Spinal cord (tissue), 10 donors: ENCODE measurements at places on chromosomes 5 and 9. TPM values are rescaled to one million over a fixed set of nuclear protein-coding genes. Genes with fewer than 3 reads are reported as not detected.

Gene BTNL3
- not detected for polyA plus RNA-seq

DNA sequence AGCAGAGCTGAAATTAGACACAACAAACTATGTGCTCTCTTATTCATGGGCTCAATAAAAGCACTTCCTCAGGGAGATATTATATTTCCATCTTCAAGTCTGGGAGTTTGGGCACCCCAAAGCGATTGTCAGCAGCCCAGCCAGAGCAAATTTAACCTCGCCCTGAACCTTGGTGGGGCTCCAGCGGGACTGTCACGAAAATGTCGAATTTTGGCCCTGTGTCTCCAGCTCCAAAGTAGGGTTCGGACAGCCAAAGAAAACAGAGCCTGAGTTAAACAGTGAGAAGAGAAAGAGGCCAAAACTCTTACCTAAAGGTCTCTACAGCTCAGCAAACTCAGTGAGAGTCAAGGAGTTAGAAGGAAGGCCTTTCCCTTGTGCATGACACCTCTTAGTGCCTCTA is 432.9 kb downstream of the SPATA31D1 start:
- no peak for DNase-seq

Gene TTLL11
- polyA plus RNA-seq = 21.0 TPM

DNA sequence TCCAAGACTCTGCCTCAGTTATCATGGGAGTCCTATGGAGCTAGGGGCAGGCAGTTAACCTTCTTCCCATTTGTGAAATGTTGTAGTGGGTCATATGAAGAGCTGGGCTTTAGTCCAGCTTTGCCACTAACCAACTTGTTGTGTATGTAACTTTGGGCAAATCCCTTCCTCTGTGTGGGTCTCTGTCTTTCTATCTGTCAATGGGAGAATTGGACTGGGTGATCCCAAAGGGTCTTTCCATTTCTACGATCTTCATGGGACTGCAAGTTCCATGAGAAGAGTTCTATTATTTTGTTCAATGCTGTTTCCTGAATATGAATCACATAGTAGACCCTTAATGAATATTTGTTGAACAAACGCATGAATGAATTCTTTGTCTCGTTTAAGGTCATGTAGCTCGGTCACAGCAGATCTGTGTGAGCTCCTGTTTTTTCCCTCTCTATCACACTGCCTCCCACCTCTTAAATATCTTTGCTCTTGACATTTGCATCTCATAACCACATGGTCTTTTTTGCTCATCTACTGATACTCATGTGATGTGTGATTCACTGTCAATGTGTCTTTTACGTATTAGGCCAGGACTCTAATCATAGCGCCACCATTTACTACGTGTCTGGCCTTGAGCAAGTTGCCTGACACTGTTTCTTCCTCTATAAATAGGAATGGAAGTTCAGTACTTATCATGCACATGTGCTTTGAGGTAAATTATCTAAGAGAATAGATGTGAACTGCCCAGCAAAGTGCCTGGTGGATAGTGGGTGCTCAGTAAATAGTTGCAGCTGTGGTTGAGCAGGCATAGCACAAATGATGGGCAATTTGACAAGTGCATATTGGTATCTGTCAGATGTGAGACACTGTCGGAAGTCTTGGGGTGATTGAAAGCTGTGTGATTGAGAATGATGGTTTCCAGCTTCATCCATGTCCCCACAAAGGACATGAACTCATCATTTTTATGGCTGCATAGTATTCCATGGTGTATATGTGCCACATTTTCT is 37.4 kb downstream of the PTTG1 start:
- DNase-seq = no peak

Gene TRMT10B
- polyA plus RNA-seq = 22.5 TPM

Gene GARIN3
- polyA plus RNA-seq = not detected

DNA sequence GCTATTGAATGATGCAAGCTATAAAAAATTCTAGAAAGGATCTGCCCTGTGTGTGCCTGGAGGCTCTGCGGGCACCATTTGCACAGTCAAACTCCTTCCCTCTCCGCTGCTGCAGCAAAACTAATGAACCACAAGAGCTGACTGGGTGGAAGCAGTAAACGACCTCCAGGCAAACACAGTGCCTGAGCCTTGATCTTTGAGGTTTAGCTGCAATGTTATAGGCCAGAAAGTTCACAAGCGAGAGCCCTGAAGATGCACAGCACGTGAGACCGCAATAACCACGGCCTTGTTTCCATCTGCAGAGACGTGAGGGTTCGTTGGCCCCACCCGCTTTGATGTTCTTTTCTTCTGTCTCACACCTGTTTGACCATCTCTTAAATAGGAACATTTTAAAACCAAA is 69.2 kb upstream of the S1PR3 start:
- DNase-seq = no peak

GRCh38 chr5:53873235-53873634 is 312.8 kb downstream of the NDUFS4 start:
- no peak for DNase-seq

GRCh38 chr9:89153232-89154017 is 25.2 kb downstream of the SHC3 start:
- no peak for DNase-seq

DNA sequence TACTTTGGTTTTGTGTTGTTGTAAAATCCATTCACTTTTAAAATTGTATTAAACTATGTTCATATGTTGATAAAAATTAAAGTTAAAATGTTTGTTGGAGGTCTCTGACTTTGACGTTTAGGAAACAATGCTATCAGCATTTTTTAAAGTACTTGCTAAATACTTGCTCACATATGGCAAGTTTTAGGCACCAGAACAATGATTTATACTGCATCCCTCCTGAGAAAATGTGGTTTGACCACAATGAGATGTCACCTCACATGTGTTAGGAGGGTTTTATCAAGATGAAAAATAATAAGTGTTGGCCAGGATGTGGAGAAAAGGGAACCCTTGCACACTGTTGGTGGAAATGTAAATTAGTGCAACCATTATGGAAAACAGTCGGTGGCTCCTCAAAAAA is 180.8 kb downstream of the HSD17B3 start:
- no peak for DNase-seq

Gene SPINK4
- polyA plus RNA-seq = not detected

Gene RAB3C
- 77.6 TPM for polyA plus RNA-seq

DNA sequence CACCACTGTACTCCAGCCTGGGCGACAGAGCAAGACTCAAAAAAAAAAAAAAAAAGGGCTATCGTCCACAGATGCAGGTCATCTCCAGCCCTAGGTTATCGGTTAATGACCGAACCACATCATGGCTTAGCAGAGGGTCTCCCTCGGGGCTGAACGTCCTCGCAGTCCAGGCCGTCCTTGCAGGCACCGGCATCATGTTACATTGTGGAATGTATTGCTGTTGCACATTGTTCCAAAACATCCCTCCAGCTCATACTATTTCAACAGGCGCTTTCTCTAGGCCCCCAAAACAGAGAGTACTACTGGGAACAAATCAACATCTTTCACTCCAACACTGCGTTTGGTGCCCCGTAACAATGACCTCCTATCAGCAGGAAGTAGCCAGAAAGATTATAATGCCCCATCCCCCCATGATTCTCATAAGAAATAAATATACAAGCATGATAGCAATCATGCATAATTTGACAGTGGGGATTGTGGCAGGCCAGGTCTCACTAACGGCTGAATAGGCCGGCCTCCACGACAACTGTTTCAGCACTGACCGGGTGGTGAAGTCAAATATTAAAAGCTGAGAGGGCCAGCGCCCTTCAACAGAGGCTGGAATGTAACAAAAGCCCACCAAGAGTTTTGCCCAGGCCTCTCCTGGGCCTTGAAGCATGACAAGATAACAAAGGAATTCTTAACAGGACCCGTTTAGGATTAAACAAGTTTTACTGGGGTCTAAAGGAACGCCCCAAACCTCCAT is 1.1 kb upstream of the LCN9 start:
- no peak for DNase-seq

Gene GIN1
- polyA plus RNA-seq = 10.6 TPM

- no peak for DNase-seq
Measured at GRCh38 chr5:124421584-124421983, 324.9 kb downstream of the ZNF608 start.

DNA sequence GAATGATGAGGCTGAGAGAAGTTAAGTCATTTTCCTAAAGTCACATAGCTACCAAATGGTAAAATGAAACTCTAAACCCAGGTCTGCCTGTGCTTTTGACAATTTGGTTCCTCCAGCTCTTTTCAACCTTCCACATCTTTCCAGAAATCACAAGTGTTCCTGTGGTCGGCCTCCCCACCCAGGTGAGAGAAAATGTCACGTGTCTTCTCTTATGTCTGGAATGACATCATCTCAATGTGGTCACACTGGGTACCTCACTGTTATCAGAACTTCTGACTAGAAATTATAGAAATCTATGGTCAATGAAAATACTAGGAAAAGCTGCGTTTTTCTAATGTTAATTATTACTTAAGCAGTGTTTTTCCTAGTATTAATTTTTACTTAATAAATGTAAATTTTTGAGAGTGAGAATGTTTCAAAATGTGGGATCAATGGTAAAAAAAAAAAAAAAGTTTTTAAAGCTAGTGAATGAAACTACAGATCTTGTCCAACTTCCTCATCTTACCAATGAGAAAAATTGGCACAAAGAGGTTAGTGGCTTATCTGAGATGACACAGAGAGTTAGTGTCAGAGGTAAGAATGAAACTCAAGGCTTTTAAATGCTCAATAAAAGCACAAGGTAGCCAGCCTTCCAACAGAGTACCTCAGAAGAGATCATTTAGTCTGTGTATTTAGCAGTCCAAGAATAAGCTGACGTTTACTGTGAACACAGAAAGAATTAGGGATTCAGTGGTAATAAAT is 228.7 kb upstream of the NR4A3 start:
- no peak for DNase-seq

Gene WHRN
- 26.8 TPM for polyA plus RNA-seq

Gene ZBTB34
- 16.0 TPM for polyA plus RNA-seq

DNA sequence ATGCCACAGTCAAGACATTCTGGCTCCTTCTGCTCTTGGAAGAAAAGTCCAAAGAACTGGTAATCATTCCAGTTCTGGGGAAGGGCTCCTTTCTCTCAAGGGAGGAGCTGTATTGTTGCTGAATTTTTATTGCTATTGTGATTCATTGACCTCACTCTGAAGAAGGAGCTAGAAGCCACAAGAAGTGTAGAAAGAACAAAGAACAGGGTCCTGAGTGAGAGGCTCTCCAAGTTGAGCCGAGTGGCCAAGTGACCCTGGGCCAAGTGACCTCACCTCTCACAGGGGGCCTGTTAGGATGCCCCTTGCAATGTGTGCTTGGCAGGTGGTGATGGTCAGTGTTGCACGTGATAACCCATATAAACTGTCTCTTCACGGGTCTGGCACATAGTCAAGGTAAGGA is 173.3 kb downstream of the FGF18 start:
- no peak for DNase-seq

Gene SHROOM1
- 11.6 TPM for polyA plus RNA-seq

DNA sequence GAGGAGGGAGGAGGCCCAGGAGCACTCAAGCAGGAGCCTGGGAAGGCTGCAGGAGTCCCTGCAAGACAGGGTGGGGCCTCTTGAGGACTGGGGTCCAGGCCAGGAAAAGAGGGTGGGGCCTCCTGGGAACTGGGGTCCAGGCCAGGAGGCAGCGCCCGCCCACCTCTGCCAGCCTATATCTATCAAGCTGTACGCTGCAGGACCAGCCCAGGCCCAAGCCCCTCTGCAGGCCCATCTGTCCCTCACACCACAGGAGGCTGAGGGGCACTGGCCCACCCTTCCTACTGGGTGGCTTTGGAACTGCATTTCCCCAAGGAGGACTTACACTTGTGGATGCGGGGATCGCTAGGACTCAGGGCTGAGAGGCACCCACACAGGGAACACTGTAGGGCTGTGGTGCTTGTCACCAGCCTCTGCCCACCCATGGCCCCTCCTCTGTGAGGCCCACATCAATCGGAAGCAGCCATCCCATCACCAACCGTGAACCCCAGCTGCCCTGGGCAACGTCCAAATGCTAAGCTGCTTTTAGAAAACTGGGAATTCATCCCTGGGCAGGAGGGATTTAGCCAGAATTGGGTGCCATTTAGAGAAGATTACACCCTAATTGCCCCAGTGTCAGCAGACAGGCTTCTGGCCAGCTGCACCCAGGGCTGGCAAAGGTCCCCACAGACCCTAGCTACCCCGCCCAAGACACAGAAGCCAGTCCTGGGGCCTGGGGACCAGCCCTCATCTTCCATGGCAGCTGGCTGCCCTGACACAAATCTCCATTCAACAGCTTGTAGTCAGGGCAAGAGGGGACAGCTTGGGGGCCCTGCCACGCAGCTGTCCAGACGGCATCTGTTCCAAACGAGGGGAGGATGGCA is 15.3 kb downstream of the BICD2 start:
- peak; percentile 72 for DNase-seq

- no peak for DNase-seq
Measured at GRCh38 chr5:31995006-31995405, 179.1 kb downstream of the GOLPH3 start.

DNA sequence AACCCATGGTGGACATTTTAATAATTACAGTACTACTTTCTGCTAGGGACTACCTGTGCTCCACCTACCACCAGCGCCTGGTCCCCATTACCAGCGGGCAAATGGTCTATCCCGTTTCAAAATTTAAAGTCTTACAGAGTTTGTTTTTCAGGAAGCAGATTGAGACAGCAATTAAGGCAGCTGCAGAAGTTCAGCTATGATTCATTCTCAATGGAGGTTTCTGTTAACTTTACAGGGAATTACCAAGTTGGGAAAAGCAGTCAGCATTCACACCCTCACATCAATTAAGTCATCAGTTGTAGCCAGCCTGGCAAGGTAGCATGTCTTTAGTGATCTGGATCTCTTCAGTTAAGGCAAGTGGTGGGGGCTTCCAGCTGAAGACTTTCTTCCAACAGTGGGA is 410.6 kb upstream of the DAB2 start:
- no peak for DNase-seq

- DNase-seq = no peak
Measured at GRCh38 chr5:122656160-122656559, 118.7 kb upstream of the SNX2 start.

Gene SLC6A3
- polyA plus RNA-seq = 0.95 TPM

GRCh38 chr5:111138096-111138495 is 45.9 kb downstream of the WDR36 start:
- DNase-seq = no peak

Gene BAAT
- polyA plus RNA-seq = 0.48 TPM

Gene LCN12
- 7.4 TPM for polyA plus RNA-seq

Gene ECM2
- polyA plus RNA-seq = 6.1 TPM

DNA sequence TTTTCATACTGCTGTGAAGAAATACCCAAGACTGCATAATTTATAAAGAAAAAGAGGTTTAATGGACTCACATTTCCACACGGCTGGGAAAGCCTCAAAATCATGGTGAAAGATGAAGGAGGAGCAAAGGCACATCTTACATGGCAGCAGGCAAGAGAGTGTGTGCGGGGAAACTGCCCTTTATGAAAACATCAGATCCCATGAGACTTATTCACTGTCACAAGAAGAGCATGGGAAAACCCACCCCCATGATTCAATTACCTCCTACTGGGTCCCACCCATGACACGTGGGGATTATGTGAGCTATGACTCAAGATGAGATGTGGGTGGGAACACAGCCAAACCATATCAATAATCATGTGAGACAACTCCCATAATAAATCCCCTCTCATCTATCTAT is 8.7 kb downstream of the TTC39B start:
- DNase-seq = no peak

GRCh38 chr9:3887221-3887653 is 361.4 kb upstream of the RFX3 start:
- DNase-seq = no peak
